Stimulated activated CD4-positive, alpha-beta T cell treated with anti-CD3 and anti-CD28 coated beads, Interleukin-12 subunit alpha, Interleukin-12 subunit beta, amount 100 ng/mL, for 24 hours (primary cell): ENCODE measurements at places on chromosomes 1 and 21.

DNA sequence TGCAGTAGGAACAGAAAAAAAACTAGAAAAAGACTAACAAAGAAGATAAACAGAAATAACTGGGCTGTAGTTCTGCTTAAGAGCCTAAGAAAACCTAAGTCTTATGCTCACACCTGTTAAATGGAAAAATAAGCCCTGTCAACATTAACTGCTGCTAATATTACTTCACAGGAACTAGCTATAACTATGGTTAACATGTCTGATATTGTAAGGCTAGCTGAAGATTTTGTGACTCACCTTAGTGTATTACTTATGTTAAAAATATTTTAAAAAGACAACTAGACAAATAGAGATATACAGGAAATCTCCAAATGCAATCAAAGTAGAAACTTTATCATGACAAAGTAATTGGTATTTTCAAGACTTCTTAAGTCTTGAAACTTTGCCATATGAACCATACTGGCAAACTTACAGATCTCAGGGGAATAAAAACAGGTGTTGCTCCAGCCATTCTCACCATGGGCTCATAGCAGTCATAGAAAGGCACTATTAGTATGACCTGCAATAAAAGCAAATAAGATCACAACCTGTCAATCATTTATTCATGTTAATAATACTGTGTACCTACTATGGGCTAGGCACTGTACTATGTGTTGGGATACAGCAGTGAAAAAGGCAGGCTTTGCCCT lies 30.7 kb downstream of the KYAT3 start:
- DNase-seq: no peak

DNA sequence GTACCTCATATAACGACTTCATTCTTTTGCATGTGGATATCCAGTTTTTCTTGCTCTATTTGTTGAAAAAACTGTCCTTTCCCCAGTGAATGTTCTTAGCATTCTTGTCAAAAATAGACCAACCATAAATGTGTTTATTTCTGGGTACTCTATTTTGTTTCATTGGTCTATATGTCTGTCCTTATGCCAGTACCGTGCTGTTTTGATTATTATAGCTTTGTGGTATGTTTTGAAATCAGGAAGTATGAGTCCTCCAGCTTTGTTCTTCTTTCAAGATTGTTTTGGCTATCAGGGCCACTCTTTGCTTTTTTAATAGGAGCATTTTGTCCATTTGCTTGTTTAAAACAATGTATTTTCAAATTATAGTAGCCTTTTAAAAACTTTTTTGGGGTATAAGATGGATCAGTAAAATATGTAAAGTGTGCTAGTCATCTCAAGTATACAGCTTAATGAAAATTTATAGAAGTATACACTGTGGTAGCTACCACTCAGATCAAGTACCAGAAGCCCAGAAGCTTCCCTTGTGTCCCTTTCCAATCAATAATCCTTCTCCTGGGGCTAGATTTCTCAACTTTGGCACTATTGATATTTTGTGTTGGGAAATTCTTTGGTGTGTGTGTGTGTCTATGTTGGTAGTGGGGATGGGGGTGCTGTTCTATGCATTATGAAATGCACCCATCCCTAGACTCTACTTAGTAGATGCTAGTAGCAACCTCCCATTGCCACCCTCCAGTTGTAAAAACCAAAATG lies 16.8 kb downstream of the MROH7 start:
- DNase-seq: no peak

DNA sequence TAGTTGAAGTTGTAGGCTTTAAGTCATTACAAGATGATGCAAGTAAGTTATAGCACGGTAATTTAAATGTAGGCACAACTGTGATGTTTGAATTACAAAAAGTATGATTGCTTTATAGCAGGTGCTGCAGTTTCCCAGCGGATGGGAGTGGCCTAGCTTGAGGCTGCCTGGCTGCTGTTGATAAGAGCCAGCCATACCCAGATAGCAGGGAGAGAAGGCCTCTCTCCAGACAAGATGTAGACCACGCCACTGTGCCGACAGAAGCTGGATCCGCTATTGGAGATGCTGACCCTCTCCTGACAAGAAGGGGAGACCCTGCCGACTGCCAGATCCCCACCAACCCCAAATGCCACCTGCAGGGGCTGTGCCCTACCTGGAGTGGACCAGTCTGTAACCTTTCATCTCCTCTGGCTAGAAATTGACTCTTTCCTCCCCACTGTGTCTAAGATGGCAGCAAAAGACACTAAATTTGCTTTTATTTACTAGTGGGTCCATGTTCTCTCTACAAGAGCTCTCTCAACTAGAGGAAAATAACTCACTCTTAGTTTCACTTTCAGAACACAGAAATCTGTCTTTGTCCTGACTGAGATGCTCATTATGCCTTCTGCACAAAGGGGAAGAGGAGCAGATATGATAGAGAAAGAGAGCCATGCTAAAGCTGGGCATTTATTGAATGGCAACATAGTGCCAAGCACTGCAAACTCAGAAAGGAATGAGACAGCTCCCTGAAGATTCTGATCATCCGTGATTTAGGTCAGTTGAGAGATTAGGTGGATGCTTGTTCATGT lies 127.9 kb downstream of the URB2 start:
- no peak for DNase-seq

DNA sequence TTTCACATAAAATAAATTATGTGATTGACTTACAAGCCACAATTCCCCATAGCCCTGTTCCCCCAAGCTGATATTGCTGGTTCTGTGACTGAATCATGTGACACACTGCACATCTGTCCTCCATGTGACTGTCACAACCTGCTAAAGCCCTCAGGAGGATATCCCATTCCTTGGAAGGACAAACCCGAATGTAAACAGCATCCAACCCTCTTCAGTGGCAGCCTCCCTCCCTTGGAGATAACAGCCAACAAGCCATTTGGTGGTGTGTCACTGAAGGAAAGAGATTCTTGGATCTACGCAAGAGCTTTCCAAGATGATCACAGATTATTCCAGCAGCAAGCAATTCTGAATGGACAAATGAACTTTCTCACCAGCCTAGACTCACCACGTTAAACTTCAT lies 153.9 kb upstream of the TIAM1 start:
- no peak for DNase-seq

- no peak for DNase-seq
Observed at GRCh38 chr21:45580576-45581321, 38.5 kb upstream of the SLC19A1 start.

- DNase-seq: no peak
Observed at GRCh38 chr1:172383536-172383935, 36.9 kb upstream of the C1orf105 start.

- no peak for DNase-seq
Observed at GRCh38 chr1:203244776-203245175, 15.3 kb upstream of the CHIT1 start.

DNA sequence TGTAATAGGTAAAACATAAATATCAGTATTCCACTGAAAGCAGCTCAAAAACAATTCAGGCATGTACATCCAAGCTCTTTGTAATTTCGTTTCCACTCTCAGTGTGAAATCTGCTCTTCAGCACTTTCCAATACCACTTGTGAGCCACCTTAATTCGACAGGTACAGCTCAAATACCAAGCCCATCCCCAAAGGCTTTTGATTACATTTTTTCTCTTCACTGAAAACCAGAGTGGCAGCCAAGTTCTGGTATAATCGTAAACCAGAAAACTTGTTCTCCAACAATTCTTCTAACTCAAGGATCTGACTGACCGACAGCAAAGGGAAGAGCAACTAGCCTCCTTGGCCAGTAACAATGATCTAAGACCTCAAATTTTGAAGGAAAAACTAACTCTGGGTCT lies 36.8 kb downstream of the FBXO42 start:
- DNase-seq: no peak

DNA sequence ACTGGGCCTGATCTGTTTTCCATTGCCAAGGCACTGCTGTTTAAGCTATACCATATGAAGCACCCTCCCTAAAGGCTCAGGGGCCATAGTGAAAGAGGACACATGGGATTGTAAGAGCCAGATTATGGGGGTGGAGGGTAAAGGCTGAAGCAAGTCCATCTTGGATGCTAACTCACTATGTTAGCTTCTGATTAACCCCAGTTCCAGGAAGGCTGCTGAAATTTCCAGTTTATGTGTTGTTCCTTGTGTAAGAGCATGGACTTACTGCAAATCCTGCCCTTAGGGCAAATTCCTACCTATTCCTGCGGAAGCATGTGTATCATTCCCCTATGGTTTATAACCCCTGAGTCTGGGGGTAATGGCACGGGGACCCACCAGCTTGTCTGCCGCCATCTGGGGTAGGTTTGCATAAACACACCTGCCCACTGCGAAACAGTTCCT lies 91.8 kb upstream of the SERBP1 start:
- no peak for DNase-seq

GRCh38 chr1:195243492-195243891 lies 1364.7 kb downstream of the KCNT2 start:
- no peak for DNase-seq

- no peak for DNase-seq
Observed at GRCh38 chr1:109631513-109632505, 12.2 kb downstream of the AMPD2 start.

GRCh38 chr1:25462732-25463131 lies 32.0 kb downstream of the MACO1 start:
- DNase-seq: no peak

DNA sequence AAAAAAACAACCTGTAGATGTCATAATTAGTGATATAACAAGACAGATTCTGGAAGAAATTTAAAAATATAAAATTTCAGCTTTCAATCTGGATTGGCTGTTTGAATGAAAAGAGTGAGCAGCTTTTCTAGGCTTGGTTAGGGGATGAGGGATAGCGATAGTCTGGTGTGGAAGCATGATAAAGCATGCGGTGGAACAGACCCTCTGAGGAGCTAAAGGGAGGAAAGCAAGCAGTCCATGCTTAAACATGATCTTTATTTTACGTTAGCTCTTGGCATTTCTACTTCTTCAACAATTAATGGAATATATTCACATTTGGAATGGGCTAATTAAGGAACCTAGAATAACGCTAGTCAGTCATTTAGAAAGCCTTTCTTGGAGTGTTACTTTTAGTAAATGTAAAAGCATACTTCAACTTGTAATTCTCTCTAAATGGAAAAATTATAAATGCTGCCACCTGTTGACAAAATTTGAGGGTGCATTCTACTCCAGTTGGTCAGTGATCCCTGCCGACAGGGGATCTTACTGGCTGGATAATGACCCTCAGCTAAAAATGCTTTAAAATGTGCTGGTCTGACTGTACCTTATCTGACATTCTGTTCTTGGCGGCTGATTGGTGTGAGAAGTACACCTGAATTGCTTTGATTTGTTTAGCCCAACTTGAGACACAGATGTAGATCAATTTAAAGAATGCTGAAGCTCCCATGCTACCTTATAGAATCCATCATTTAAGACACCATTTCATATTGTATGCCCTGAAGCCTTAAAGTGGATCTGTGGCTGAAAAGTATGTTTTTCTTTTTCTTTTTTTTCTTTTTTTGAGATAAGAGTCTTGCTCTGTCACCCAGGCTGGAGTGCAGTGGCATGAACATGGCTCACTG lies 61.2 kb downstream of the AK4 start:
- no peak for DNase-seq

GRCh38 chr1:113947388-113948107 lies 18.4 kb downstream of the HIPK1 start:
- no peak for DNase-seq

GRCh38 chr21:31566064-31566463 lies 93.4 kb upstream of the SOD1 start:
- DNase-seq: no peak

GRCh38 chr1:245051349-245052221 lies 103.2 kb upstream of the KIF26B start:
- no peak for DNase-seq

GRCh38 chr1:72111662-72112061 lies 170.7 kb downstream of the NEGR1 start:
- DNase-seq: no peak

DNA sequence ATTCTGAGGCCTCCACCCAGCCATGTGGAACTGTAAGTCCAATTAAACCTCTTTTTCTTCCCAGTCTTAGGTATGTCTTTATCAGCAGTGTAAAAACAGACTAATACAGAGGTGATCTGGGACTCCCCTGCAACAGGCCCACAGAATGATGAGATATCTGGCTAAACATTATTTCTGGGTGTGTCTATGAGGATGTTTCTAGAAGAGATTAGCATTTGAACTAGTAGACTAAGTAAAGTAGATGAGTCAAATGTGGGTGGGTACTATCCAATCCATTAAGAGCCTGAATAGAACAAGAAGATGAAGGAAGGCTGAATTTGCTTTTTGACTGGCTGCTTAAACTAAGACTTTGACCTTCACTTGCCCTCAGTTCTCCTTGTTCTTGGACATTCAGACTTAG lies 396.5 kb upstream of the LRRC7 start:
- no peak for DNase-seq

- DNase-seq: no peak
Observed at GRCh38 chr1:169460191-169460833, 25.4 kb downstream of the SLC19A2 start.

DNA sequence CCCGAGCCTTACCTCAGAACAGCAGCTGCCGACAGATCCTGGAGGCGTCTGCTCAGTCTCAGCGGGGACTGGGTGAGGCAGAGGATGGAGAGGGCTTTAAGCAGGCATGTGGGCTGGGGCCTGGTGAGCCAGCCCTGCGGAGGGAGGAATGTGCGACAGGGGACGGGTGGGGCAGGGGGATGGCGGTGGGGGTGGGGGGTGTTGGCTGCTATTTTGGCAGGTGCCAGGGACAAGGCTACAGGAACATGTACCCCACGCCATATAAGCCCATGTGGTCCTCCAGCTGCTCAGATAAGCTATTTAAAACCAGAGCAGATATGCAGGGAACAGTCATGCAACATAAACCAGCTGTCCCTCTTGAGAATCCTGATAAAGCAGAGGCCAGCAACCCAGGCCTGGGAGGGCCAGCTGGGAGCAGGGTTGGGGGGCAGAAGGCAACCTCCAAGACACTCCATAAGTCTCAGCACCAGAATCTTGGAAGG lies at the start of gene TNNT2:
TSS of gene TNNT2 (minus strand) at position 70 of the 482 bp plus-strand sequence. CDS start 4,426 bp downstream, outside the sequence.
- DNase-seq: no peak

DNA sequence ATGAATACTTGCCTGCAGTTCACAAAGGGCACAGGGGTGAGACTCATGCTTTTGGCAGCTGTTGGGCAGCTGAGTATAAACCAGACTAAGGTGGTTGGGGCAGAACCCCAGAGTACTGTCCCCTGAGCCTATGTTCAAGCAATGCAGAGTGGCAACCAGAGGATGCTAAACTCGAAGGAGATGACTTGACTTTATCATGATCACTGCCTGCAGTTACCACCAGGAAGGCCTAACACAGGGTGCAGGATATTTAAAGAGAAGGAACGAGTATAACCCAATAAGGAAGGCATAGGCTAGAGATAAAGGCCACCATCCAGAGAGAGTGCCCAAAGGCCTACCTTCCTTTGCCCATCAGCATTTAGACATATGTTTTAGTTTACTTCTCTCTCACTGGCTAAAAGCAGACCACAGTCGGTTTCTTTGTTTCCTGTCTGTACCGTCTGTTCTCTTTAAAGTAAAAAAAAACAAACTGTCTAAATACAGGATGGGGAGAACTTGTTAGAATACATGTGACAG lies 83.3 kb downstream of the MPZL1 start:
- DNase-seq: no peak
